HT-29 (cell line): ENCODE measurements at places on chromosomes 1 and 21.
A peak's percentile ranks its signal among the peaks of the same experiment; 100 is the strongest.

DNA sequence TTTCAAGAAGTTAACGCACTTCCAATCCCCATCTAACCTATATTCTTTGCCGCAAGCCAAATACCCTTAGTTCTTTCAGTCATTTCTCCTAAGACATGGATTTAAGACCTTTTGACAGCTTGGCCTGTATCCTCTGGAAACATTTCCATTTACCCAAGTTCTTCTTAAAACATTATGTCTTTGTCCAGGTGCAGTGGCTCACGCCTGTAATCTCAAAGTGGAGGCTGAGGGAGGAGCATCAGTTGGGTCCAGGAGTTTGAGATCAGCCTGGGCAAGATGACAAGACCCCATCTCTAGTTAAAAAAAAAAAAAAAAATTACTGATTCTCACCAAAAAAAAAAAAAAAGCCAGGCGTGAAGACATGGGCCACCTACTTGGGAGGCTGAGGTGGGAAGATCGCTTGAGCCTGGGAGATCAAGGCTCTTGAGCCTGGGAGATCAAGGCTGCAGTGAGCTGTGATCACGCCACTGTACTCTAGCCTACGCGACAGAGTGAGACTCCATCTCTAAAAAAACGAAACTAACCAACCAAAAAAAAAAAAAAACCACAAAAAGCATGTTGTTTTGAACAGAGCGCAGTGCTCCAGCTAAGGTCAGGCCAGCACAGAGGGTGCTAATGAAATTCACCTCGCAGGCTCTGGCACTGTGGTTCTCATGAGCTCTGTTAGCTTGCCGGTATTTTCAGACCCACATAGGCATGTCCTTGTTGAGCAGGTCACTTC lies 36.0 kb downstream of the NUAK2 start:
- no peak for DNase-seq

DNA sequence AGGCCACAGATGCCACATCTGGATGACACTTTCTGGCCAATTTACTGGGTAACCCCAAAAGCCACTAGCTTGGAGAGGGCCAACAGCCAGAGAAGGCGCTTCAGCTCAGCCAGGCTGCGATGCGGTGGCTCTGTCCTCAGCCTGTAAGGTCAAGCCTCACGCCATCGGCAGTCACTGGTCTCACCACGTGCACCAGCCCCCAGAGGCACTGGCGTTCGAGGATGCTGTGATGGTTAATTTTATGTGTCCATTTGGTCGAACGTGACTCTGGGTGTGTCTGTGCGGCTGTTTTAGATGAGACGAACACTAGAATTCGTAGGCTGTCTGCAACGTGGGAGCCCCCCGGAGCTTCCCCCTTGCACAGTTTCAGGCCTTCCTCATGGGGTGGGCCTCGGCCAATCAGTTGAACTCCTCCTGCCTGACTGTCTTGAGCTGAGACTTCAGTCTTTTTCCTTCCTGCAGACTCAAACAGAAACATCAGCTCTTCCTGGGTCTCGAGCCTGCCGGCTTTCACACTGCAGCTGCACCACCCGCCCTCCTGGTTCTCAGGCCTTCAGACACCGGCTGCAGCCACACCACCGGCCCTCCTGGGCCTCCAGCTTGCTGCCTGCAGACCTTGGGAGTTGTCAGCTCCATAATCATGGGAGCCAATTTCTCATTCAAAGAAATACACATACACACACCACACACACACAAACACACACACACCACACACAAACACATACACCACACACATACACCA lies 41.6 kb upstream of the SLC45A1 start:
- DNase-seq = no peak

- peak; percentile 8 for DNase-seq
These were observed 2.2 kb downstream of the TLR5 start for GRCh38 chr1:223140611-223141405.

- DNase-seq = no peak
These were observed at the start of gene DPT for GRCh38 chr1:168728473-168729404. Gene DPT (minus strand): TSS chr1:168729206. CDS start chr1:168729174, 32 bp downstream.

DNA sequence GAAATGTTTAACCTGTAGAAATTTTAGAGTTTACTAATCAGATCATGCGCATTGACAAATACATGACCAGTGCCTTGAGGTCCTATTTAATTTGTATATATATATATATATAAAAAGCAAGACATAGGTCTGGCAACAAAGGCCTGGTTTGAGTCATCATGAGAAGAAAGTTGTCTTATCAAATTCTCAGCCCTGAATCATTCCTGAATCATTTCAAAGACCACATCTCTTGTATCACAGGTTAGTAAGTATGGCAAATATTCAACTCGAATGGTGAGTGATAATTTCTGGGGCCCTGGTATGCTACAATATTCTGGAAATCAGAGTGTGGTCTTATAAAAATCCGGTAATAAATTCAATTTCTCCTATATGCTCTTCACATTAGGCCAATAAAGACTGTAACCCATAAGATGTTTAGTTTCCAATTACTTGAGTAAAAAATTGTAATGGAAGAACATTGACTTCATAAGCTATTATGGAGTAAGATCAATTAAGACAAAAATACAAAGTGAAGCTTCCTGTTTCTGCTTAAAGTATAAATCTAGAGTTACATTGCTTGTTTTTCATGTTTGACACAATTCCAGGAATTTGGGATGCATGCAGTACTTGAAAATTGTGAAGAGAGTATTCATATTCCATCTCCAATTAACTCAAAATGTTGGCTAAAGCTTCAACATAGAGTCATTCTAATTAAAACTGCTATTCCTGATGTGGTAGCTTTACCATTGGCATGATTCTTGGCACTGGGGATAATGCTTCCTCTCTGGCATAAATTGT lies 309.4 kb downstream of the BRINP3 start:
- no peak for DNase-seq

DNA sequence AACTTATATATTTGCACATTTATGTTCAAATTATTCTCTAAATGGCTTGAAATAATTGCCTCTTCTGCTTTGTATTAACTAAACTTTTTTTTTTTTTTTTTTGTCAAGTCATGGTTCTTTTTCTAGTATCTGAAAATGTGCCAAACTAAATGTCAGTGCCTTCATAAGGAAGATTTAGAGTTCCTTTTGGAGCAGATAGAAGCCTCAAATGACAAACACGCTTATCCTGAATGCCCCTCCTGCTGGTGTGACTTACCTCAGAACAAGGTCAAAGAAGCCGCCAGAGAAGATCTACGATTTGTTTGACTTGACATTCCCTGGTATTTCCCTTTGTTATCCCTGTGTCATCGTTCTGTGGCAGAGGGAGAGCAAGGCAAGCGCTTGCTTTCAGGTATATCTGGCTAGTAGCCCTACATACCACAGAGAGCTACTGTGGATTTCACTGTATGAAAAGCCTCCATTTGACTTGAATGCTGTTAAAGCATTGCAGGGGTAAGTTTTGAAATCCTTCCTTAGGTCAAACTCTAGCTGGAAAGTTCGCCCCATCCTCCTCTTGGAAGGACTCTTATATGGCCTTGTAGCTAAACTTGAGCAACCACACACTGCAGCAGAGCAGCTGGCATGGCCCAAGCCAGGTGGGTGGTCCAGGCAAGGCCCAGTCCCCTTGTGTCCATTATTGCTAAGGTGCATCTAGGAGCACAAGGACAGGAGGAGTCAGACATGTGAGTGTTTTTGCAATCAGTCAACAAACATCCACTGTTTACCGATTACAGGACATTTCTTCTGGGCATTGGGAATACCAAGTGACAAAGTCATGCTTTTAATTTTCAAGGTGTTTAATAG lies 285.4 kb upstream of the USP25 start:
- no peak for DNase-seq

GRCh38 chr1:195898924-195899323 lies 709.3 kb downstream of the KCNT2 start:
- DNase-seq = no peak

DNA sequence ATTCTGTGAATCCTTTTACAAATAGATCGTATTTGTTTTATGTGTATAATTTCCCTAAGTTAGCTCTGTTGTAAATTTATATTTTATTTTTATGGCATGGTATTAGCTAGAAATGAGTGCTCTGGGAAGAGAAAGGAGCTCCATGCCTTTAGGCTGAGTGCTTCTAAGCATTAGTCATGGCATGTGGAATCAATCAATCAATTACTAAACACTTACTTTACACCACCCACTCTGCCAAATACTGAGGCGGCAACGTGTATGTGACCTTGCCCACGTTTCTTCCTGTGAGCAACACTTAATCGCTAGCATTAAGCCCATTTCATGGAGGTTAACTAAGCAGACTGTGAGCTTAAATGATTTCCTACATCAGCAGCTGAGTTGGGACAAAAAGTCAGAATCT lies 7.2 kb upstream of the BECN2 start:
- DNase-seq = no peak

DNA sequence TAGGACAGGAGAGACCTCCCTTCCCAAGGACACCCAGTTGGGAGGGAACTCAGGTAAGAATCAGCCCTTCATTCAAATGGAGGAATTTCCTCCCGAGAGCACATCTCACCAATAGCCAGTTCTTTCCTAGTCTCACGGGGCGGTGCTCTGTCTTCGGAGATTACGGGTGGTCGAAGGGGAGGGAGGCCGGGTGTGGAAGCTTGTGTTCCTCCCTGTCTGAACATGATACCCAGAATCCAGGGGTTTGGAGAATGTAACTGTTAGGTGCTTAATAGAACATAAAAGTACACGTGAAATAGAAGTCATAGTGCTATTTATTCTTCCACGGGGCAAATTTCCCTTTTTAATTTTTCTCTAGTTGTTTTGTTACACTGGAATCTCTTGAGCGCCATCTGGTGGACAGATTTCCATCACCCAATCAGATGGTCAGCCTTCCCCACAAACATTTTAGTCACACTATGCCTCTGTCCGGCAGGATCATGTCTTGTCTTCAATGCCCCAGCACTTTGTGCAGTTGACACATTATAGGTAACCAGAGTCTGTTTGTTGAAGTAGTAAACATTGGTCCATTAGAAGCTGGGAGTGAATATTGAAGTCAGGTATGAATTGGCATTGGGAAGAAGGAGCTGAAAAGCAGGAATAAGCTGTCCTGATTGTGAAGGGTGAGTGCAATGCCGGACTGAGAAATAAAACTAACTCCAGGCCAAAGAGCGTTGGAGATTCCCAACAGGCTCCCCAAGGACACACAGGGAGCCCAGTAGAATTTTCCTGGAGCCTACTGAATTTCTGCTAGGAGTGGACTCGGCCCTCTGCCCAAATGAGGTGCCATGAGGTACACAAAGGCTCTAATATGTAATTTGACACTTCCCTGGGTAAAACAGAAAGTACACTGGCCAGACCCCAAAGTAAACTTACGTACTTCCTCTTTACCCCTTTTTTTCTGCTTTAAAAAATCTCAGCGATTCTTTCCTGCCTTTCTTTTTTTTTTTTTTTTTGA lies 27.6 kb upstream of the ZNF697 start:
- DNase-seq = peak; percentile 96

- no peak for DNase-seq
These were observed 133.1 kb downstream of the LRRC40 start for GRCh38 chr1:70072231-70072751.

DNA sequence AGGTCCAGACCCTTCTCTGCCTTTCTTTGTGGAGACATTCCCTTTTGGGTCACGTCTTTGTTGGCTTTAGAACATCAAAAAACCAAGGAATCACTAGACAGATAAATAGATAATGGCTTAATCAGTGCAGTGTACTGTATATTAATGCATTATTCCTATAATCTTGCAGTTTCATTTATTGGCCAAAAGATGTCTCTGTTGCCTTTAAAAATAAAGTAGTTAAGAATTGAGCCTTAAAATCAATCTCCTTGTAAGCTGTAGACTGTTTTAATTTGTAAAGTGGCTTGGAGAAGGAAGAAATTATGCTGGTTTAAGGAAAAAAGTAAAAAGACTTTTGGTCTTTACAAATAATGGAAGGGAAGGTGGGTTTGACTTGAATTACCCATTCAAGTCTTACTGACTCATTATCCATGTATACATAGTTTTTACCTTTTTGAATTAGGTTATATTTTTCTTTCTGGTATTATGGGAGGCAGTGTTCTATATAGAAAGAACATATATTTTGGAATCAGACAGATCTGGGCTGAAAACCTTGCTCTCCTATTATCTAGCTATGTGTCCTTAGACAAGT lies 84.6 kb downstream of the VPS13D start:
- peak; percentile 57 for DNase-seq

DNA sequence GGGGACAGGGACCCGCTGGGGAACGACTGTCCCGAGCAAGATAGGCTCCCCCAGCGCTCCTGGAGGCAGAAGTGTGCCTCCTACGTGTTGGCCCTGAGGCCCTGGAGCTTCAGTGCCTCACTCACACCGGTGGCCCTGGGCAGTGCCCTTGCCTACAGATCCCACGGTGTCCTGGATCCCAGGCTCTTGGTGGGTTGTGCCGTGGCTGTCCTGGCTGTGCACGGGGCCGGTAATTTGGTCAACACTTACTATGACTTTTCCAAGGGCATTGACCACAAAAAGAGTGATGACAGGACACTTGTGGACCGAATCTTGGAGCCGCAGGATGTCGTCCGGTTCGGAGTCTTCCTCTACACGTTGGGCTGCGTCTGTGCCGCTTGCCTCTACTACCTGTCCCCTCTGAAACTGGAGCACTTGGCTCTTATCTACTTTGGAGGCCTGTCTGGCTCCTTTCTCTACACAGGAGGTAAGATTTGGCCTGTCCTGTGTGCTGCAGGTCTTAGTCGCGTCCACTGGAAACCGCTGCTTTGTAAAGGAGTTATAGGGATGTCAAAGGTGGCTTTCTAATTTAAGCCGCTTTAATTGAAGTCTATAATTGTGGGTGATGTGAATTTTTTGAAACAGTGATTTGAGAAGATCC lies 717 bp downstream of the UBIAD1 start:
- DNase-seq = peak; percentile 39

DNA sequence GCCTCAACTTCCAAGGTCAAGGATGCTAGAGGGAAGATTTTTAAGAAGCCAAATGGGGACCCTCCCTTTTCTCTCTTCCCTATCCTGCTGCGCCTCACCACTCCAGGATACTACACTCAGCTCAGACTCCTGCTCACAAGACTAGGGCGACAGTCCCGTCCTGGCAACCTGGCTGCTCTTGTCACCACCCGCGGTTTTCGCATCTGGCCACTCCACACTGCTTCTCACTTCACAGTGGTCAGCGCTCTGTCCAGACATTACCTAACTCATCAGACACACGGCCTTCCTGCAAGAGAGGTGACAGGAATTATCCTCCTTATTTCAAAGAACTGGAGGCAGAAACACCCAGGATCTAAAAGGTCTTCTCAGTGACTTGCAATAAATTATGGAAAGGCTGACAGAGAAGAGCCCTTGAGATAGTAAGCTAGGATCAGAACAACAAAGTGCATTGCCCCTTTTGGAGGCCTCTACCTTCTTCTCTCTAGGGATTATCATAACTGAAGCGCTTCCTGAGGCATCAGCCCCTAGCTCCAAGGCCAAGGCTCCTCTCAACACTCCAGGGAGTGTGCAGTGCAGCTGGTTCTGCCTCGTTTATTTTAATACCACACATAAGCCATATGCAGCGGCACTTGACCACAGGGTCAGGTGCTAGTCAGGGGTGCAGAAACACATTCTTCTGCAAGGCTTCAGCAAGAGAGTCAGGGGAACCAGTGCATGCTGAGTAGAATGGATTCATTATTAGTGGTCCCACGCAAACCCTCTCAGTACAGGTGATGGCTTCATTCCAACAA lies 41.9 kb downstream of the ASTN1 start:
- DNase-seq = no peak

- DNase-seq = no peak
These were observed 66.6 kb downstream of the DIRAS3 start for GRCh38 chr1:67983867-67984266.
